ENCODE measurements at places on chromosomes 12 and 14. TPM values are rescaled to one million over a fixed set of nuclear protein-coding genes. Genes with fewer than 3 reads are reported as not detected.

The CCDC175 gene
- not detected for polyA plus RNA-seq

The PPP1R1A gene
- not detected for polyA plus RNA-seq

The HOXC6 gene
- not detected for polyA plus RNA-seq

The LRRC10 gene
- not detected for polyA plus RNA-seq

The GYS2 gene
- polyA plus RNA-seq = not detected

The FGF23 gene
- polyA plus RNA-seq = not detected

The TAS2R50 gene
- not detected for polyA plus RNA-seq

The MMP17 gene
- 3.4 TPM for polyA plus RNA-seq

The THAP2 gene
- 11.1 TPM for polyA plus RNA-seq

The EPYC gene
- polyA plus RNA-seq = not detected

The RNU4-1 gene
- polyA plus RNA-seq = not detected

The CMA1 gene
- not detected for polyA plus RNA-seq

The IGF1 gene
- polyA plus RNA-seq = 5.1 TPM

The GPR135 gene
- 0.36 TPM for polyA plus RNA-seq

The CEBPE gene
- polyA plus RNA-seq = not detected

The NUBPL gene
- polyA plus RNA-seq = 9.6 TPM

The NFYB gene
- 33.3 TPM for polyA plus RNA-seq

The TAS2R20 gene
- polyA plus RNA-seq = not detected

The NOVA1 gene
- polyA plus RNA-seq = not detected

The CD163L1 gene
- polyA plus RNA-seq = not detected

The SYT1 gene
- 1.6 TPM for polyA plus RNA-seq

The GATC gene
- 23.0 TPM for polyA plus RNA-seq

The CLMN gene
- polyA plus RNA-seq = 8.2 TPM

The MOK gene
- polyA plus RNA-seq = 0.43 TPM

The BCL2L14 gene
- polyA plus RNA-seq = not detected

The OAS2 gene
- 44.7 TPM for polyA plus RNA-seq

The KIAA0586 gene
- polyA plus RNA-seq = 17.5 TPM

The OR6J1 gene
- not detected for polyA plus RNA-seq

The SYNDIG1L gene
- not detected for polyA plus RNA-seq

Measured in IgD-negative memory B cell (primary cell).